ENCODE measurements at places on chromosomes 4 and X. TPM values are rescaled to one million over a fixed set of nuclear protein-coding genes. Genes with fewer than 3 reads are reported as not detected.

Gene GPRIN3
- total RNA-seq, result under 0.01 TPM

Gene SSX2
- total RNA-seq, result not detected

DNA sequence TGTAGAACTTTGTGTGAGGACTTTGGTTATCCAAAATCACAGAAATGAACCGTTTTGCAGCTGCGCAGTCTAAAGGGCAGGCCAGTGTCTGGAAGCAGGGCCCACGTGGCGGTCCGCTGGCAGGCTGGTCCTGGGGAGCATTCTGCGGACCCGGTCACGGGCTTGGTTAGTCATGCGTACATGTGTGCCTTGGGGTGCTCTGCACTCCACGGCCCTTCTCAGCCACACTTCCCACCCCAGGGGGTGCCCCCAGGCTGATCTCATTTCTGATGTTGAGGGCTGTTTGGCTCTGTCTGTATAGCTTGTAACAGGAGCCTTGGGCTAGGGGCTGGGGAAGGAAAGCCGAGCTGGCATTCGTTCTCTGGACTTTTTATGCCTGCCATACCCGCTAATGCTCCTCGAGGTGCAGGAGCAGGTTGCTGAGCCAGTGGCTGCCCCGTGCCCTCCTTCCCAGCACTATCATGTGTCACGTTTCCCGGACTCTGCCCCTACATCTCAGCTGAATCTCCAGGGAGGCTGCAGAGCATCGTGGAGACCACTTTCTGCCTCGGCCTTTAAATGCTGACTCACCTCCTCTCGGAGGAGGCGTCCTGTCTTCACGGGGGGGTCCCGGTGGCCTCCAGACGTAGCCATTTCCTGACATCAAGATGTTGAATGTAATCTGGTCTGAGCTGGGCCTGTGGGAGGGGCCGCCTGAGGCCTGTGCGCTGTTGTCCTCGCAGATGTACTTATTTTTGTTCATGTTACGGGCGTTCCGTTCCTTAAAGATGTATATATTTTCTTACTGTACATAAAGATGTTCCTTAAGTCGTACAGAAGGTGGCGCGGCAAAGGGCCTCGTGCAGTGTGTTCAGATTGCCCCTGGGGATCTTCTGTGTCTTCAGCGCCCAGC is 11.4 kb upstream of the TADA2B start:
- H3K4me1 ChIP-seq, result peaks cover 14% of the 10 kb centered on the region
- no peak overlapping the region for H3K4me3 ChIP-seq
- H3K27me3 ChIP-seq, result no peaks in the 10 kb centered on the region
- H3K27ac ChIP-seq, result no peak overlapping the region

DNA sequence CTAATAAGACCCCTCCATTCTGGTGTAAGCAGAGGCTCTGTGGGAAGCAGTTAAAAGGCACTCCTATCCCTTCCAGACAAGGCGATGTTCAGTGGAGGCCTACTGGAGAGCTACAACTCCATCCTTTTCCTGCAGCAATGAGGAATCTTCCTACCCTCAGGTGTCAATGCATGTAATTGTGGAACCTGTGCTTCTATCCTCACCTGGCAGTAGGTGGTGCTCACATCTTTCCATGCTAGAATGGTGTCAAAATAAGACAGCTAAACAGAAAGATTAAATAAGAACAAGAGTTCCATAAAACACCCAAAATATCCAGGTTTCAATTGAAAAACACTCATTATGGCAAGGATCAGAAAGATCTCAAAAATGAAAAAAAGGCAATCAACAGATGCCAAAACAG is 224.6 kb downstream of the IL15 start:
- H3K4me3 ChIP-seq, result no peak overlapping the region
- no peaks in the 10 kb centered on the region for H3K4me1 ChIP-seq
- H3K36me3 ChIP-seq, result no peaks in the 10 kb centered on the region
- H3K27me3 ChIP-seq, result no peaks in the 10 kb centered on the region
- H3K27ac ChIP-seq, result no peak overlapping the region

Gene H2BW2
- total RNA-seq, result not detected

- H3K4me1 ChIP-seq, result no peaks in the 10 kb centered on the region
- no peak for DNase-seq
- H3K27ac ChIP-seq, result no peak overlapping the region
- H3K4me3 ChIP-seq, result no peak overlapping the region
- H3K27me3 ChIP-seq, result no peaks in the 10 kb centered on the region
- H3K36me3 ChIP-seq, result no peaks in the 10 kb centered on the region
Measured at GRCh38 chr4:90293320-90293719, 166.1 kb downstream of the CCSER1 start.

Gene ZNF630
- total RNA-seq, result 2.1 TPM

Gene PF4V1
- not detected for total RNA-seq

GRCh38 chr4:113086172-113086695 is 36.8 kb downstream of the ANK2 start:
- H3K4me3 ChIP-seq, result no peak overlapping the region
- H3K27ac ChIP-seq, result no peak overlapping the region
- DNase-seq, result no peak
- no peaks in the 10 kb centered on the region for H3K36me3 ChIP-seq
